NCI-H446 treated with DMSO at 0.1 percent for 48 hours (cell line): ENCODE measurements at places on chromosomes 7 and 10.

DNA sequence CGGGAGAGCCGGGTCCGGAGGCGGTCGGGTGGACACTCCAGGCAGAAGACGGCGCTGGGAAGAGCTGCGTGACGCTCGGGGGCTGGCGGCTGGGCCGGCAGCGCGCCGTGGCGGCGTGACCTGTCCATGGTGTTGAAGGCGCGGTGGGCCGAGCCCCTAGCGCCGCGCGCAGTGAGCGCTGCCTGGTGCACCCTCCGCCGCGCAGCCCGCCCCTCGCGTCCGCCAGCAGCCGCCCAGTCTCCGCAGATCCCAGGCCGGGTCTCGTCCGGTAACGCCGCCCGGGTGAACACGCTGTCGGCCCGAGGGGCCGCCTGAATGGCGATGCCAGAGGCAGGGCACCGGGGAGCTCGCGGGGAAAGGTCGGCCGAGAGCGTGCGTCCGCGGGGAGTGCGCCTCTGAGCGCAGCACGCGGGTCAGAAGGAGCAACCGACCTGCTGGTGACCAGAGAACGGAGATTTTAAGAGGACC is 657 bp upstream of the TMEM178B start:
- no peak for DNase-seq

GRCh38 chr7:50826371-50827172 is 43.9 kb upstream of the GRB10 start:
- no peak for DNase-seq

DNA sequence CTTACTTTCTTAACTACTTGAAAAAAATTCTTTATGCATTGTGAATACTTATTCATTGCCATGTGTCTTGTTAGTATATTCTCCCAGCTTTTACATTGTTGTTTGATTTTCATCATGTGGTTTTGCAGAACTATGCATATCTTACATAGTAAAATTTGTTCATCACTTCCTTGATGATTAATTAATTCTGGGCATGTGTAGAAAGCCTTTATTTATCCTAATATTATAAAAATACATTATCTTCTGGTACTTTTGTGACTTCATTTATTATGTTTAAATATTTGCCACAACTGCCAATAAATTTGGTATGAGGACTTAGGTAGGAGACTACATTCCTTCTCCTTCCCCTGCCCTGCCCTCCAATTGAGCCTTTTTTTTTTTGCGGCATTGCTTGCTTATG is 166.0 kb upstream of the ZNF32 start:
- DNase-seq, result no peak

- DNase-seq, result no peak
Observed at GRCh38 chr10:60450291-60450690, 60.6 kb upstream of the ANK3 start.

DNA sequence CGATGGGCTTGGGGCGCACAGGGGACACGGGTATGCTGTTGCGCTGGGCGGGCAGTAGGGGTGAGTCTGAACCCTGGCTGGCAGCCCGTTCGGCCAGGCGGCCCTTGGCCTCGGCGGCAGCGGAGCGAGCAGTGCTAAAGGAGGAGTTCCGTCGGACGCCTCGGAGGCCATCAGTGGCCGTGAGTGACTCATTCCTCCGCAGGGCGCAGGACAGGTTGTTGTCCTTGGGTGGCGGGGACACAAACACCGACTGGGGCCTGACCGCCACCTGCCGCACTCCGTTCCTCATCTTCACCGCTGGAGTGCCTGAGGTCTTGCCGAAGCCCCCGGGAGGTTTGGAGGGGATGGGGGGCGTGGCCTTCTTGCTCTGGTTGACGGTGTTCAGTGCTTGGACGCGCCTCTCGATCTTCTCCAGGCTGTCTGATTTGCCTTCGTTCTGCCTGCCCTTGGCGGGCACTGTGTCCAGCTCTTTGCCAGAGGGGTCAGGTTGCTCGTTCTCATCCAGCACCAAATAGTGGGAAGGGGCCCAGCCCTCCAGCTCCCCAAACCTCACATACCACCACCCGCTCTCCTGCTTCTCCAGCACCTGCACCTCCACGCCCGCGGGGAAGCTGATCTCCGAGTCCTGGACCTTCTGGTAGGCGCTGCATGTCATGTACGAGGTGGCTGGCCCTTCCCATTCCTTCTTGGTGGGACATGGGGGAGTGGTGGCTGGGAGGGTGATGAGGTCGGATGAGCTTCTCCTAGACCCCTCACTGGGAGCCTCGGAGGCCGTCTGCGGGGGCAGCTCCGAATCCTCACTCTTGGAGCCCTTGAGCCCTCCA is 108.7 kb downstream of the NEURL1 start:
- DNase-seq, result no peak

- no peak for DNase-seq
Observed at GRCh38 chr7:158683541-158683940, 21.1 kb downstream of the NCAPG2 start.

GRCh38 chr10:93235686-93236085 is 162.0 kb downstream of the CYP26A1 start:
- DNase-seq, result no peak

- DNase-seq, result no peak
Observed at GRCh38 chr10:31621733-31622132, 302.7 kb downstream of the ZEB1 start.

GRCh38 chr10:133527771-133528271 is 658 bp downstream of the CYP2E1 start:
- no peak for DNase-seq

DNA sequence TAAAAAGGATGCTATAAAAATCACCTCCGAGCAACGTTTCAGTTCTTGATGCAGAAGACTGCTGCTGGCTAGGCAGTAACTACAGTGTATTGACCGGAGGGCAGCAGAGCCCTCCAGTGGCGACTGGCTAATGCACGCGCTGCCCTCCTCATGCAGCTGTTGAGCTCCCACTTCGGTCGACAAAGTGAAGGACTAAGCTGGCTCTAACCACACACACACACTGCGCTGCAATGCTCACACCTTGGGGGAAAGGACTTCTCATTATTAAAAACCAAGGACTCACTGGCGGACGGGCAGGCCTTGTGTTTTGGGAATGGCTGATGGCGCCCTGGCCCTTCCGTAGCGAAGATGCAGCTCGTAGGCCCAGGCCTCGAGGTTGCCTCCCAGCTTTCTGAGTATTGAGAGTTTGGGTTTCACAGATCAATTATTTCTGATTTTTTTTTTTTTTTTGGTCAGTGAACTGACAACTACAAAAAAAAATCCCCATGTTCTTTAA is 120.9 kb upstream of the DIP2C start:
- no peak for DNase-seq

DNA sequence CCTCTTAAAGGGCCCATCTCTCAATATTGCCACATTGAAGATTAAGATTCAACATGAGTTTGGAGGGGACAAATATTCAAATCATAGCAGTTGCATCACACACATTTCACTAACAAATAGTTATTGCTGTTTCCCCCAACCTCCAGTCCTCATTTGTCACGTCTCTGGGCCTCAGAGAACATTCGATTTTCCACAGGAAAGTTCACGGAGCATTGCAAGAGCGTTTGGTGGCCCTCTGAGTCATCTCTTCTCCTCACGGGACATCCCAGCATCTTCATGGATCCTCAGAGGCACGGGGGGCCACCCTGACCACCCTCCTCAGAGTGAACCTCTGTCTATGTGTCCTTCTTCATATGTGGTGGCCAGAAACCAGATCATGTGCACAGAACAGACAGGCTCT is 50.3 kb upstream of the CHST15 start:
- DNase-seq, result no peak

- DNase-seq, result no peak
Observed at GRCh38 chr10:129136951-129137350, 330.1 kb upstream of the MGMT start.

GRCh38 chr10:114928818-114929217 is 9.2 kb upstream of the TRUB1 start:
- no peak for DNase-seq

DNA sequence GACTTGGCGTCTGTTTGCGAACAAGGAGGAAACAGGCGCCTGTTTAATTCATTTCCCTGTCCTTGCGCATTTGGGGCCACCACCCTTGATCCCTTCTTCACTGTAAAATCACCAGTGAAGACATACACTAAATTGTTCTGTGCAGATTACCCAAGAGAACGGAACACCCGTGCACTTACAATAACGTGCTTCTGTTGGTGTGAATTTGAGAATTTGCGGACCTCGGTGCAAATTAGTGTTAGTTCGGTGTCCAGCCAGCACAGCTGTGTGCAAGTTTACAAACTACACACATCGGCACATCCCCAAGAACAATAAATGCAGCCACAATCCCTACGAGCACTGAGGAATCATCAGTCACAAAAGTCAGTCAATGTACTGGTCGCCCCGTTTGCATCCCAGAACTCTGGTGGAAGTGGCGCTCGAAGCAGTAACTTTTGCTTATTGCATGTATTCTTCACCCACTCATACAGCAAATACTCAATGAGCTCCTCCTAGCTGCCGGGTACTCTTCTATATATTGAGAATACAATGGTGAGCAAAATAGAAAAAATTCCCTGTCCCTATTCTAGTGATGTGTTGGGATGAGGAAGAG is 786 bp upstream of the CNOT4 start:
- DNase-seq, result no peak

DNA sequence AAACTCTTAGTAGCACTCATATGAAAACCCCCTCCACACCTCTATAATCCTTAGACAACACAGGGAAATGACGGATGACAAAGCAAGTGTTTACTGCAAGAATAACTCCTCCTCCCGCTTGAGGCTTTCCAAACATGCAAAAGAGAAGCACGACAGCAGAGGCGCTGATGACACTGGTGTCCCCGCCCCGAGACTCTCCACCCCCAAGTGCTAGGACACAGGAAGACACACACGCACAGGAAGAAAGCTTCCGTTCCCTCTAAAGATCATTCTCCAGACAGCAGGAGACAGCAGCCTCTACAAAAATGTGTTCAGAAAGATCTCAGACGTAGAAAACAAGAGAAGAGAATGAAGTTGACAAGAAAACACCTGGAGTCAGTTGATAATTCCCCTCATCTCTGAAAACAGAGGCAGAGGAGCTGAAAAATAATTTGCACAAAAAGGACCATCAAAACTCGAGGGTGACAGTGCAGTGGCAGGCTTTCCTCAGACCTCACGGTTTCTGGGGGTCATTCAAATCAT is 90.2 kb downstream of the DLG5 start:
- DNase-seq, result no peak

- DNase-seq, result no peak
Observed at GRCh38 chr7:148146346-148146745, 444.2 kb upstream of the C7orf33 start.

- DNase-seq, result no peak
Observed at GRCh38 chr7:32047075-32047474, 23.1 kb downstream of the PDE1C start.

DNA sequence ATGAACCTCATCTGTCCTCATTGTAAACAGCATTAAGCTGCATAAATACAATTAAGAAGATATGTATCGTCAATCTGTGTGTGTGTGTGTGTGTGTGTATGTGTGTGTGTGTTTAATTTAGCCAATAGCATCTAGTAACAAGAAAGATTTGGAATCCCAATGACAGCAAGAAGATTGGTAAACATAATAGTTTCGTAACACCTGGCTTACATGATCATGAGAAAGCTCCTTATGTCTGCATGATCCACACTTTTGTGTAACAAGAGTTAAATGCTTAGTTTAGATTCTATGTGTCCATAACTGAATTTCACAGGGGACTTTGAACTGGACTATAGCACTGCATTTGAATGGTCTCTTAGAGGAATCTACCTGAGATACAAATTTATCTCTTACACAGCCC is 191.0 kb upstream of the BET1 start:
- DNase-seq, result no peak

DNA sequence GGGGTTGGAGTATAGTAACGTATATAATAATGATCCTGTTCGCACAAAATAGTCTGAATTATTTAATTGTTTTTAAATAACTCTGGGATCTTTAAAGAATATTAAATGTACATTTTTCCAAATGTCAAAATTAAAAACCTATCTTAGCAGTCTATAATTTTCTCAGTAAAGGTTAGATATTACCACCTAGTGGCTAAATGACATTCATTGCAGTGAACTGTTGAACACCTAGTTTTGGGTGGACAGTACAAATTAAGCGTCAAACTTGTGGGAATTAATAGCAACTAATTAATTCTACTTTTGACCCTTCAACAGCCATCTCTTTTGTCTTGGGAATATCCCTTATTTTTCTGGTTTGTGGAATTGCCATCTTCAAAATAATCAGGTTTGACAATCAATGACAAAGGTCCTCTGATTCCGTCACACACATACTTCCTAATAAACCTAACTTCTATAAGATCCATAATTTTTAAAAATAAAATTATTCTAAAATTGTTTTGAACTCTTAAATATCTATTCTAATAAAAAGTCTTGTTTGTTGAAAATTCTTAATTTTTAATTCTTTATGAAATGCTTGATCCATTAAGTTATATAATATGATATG is 165.7 kb downstream of the SEMA3D start:
- DNase-seq, result peak; percentile 16

- DNase-seq, result no peak
Observed at GRCh38 chr7:158904599-158904998, 48.2 kb downstream of the DYNC2I1 start.

- DNase-seq, result no peak
Observed at GRCh38 chr7:17038783-17039170, 157.0 kb upstream of the AGR3 start.

DNA sequence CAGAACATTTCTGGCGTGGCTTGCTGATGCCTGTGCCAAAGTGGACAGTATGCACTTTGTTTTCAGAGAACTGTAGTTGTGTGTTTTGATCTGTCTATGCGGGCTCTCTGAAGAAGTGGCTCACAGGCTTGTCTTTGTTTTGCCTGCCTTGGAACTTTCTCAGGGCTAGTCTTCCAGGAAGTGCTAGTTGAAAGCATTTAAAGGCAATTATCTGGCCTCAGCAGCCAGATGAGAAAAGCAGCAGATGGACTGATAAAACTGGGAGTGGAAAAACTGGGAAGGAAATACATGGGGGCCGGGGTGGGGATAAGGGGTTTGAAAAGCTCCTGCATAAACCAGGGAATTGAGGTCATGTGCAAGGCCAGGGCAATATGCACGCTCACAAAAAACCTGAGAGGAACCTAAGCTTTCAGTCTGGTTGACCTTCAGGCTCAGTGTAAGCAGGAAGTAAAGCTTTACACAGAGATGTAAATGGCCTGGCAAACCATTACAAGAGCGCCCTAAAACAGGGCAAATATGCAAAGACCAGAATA is 94.5 kb downstream of the ZNF33B start:
- DNase-seq, result no peak

- no peak for DNase-seq
Observed at GRCh38 chr10:36721871-36722270, 403.5 kb upstream of the ANKRD30A start.

DNA sequence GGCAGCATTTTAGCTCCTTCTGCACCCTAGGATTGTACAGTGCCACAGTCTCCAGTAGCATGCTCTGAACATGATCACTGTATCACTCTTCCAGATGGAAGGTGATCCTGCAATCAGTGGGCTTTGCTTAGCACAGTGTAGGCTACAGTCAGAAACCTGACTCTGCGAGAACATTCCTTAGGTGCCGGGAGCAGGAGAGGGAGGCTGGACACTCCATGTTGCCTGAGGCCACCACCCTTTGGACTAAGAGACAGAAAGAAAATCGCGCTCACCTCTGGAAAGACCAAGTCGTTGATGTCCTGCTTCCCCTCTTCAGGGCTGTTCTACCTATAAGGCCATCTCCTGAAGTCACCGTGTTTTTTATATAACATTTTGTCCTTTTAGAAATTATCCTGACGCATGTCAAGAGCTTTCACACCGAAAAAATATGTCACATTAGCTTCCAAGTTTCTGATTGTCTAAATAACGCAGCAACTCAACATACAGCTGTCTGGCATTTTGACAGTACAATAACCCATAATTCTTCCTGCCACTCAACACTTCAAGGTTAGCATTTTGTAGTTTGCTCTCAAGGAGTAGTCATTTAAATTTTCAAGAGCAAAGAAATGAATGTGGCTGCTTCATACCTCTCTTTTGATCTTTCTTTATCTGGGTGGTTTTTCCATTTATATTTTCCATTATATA is 563.1 kb downstream of the LRMDA start:
- DNase-seq, result no peak

GRCh38 chr7:46208635-46209525 is 287.8 kb upstream of the IGFBP3 start:
- DNase-seq, result no peak
